ENCODE measurements at places on chromosomes 3 and 15.

DNA sequence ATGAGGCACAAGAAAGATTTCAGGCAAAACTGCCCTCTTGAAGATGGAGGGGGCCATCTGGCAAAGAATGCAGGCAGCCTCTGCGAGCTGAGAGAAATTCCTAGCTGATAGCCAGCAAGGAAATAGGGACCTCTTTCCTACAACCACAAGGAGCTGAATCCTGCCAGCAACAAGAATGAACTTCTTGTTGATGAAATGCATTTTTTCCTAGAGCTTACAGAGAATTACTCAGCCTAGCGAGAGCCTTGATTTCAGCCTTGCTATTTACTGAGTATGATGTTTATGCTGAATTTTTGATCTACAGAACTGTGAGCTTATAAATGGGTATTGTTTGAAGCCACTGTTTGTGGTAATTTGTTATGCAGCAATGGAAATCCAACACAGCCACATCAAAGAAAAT, 148.5 kb upstream of the NAALADL2 start:
- no peak for DNase-seq

GRCh38 chr3:45628746-45629145, 34.2 kb downstream of the LIMD1 start:
- no peak for DNase-seq

DNA sequence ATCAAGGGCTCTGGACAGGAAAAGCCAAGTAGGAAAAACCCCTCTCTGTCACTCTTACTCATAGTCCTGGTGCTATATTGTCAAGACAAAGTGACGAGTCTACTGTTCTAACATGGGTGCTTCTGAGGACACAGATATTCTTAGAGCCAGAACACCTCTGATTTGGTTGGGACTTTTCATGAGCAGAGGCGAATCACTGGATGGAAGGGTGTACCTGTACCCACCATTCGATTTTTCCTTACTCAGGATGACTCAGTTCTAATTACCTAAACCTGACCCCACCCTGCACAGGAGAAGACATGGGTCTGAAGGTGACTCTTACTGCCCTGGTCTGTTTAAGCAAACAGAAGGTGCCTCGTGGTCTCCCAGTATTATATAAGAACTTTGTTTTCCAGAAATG, 58.5 kb downstream of the ABCC5 start:
- DNase-seq: no peak

DNA sequence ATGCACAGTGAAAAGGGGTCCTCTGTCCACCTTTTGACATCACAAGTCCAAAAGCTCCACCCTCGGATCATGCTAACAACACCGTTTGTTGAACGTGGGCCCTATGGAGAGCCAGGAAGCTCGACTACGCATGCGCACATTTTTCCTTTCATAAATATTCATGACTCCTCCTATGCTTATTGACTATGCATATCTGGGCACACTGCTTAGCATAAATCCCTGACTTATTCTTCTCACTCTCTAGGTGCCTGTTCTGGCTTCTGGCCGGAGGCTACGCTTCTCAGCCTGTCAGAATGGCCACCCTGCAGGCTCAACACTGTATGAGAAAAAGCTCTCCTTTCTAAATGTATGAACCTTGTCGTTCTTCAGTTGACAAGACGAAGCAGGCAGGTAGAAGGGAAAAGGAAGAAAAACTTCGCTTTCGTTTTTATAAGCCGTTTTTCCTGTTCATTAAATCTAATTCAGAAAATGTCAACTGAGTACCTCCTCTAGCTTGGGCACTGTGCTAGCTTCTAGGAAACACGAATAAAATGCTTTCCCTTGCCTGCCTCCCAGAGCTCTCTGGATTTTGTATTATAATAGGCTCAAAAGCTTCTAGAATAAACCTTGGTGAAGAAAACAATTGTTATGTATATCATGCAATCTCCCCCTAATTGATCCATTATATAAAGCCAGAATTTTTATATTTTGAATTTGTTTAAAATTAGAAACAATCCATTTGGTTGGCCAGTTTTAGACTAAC, 207.7 kb downstream of the ATP10A start:
- no peak for DNase-seq

- no peak for DNase-seq
These were observed 4.1 kb downstream of the UBE2E1 start for GRCh38 chr3:23809840-23810342.

DNA sequence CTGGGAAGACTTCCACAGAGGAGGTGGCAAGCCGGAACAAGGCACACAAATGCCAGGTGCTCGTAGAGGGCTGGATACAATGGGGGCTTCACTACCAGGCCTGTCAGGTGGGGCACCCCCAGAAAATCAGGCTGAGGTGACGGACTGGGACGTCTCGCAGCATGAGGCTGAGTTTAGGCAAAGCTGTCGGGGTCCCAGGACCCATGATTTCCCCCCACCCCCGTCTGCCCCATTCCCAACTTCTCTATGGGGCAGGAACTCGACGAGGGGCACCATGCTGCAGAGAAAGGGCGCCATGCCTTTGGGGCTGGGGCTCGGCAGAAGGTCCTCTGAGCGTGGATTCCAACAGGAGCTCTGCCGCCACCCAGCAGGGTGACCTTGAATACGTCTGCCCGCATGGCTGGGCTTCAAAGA, 65.7 kb upstream of the HES1 start:
- no peak for DNase-seq

DNA sequence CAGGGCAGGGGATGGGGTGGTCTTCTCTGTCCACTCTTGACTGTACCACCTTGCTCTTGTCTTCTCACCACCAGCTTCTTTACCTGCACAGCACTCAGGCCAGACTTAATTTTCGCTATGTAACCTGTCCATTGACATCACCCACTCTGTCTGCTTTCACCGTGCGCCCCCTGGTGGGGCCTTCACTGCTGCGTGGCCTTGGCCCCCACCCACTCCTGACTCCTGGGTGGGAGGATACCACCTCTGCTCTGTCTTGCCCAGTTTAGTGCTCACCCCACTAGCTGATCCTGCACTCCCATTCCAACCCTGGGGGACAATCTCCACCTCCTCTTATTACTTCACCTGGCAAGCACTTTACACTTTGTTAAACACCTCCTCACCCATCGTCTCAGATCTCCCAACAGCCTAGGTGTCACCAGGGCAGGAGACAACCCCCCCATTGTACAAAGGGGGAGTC, 17.7 kb downstream of the PTH1R start:
- DNase-seq: no peak

Measured in caudate nucleus (tissue), 63 donors.